ENCODE measurements at places on chromosomes 4 and X.
A peak's percentile ranks its signal among the peaks of the same experiment; 100 is the strongest.

GRCh38 chr4:76365636-76366035, 55.3 kb downstream of the CCDC158 start:
- no peak for DNase-seq
- H3K36me3 ChIP-seq = no peaks in the 10 kb centered on the region
- no peak overlapping the region for H3K27ac ChIP-seq

DNA sequence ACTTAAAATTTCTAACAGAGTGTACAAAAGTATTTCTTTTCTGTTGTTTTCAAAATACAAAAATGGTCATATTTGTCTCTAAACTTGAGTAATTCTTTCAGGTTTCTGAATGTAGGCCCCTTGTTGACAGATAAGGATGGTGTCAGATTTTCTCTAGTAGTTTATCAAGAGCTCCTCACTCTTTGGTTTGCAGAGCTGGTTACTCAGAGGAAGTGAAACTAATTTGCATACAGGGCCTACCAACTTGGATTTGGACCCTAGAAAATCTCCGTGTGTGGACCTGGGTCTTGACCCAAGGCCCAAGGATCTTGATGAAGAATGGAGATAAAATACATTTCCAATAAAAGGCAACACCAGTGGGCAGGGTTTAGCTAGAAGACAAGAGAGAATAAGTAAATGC, 433 bp upstream of the ADH6 start:
- peak overlapping the region; percentile 43 for H3K27ac ChIP-seq
- peaks cover 4% of the 10 kb centered on the region for H3K36me3 ChIP-seq
- H3K27me3 ChIP-seq = no peaks in the 10 kb centered on the region
- peaks cover 20% of the 10 kb centered on the region for H3K4me1 ChIP-seq
- H3K4me3 ChIP-seq = no peak overlapping the region

- no peaks in the 10 kb centered on the region for H3K27me3 ChIP-seq
- no peaks in the 10 kb centered on the region for H3K36me3 ChIP-seq
- H3K27ac ChIP-seq = no peak overlapping the region
- no peak overlapping the region for H3K4me3 ChIP-seq
- no peak for DNase-seq
- H3K4me1 ChIP-seq = no peaks in the 10 kb centered on the region
Measured at GRCh38 chr4:161767116-161767515, 396.7 kb downstream of the FSTL5 start.

GRCh38 chr4:174554231-174554728, 32.0 kb upstream of the HPGD start:
- no peaks in the 10 kb centered on the region for H3K4me1 ChIP-seq

DNA sequence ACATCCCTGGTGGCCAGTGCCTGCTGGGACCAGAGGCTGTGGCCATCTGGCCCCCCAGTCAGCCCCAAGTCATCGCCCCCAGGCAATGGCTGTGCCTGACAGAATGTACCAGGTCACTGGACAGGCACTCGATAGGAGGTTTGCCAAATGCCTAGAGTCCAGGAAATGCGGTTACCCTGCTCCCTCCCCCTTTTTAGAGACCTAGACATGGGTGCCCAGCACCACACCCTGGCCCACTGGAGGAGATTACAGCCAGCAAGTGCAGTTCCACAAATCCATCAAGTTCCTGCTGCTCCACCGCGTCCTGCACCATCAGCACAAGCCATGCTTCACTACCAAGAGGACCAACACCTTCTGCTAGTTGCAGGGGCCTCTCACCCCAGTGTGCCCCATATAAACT, 16.2 kb upstream of the ZFX start:
- DNase-seq = no peak
- H3K4me1 ChIP-seq = no peaks in the 10 kb centered on the region
- no peak overlapping the region for H3K27ac ChIP-seq
- H3K27me3 ChIP-seq = no peaks in the 10 kb centered on the region
- no peak overlapping the region for H3K4me3 ChIP-seq
- H3K36me3 ChIP-seq = no peaks in the 10 kb centered on the region

- no peak for DNase-seq
- H3K36me3 ChIP-seq = no peaks in the 10 kb centered on the region
- H3K27ac ChIP-seq = no peak overlapping the region
- no peak overlapping the region for H3K4me3 ChIP-seq
Measured at GRCh38 chrX:99091459-99091858, 1318.6 kb downstream of the PCDH19 start.

DNA sequence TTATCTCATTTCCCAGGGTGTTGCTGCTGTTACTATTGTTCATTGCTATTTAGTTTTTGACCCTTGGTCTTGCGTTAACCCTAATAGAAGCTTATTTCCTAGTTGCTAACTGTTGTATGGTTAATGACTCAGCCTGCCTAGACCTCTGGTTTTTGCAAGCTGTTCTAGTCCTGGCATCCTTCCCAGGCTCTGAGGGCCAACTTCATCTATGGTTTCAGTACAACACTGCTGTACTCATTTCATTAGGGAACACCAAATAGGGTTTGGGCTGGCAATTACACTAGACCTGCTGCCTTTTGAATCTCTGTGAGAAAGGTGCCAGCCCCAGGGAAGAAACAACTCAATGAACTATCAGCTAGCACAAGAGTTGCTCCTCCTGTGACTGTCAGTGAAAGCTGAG, 59.6 kb downstream of the DCX start:
- no peaks in the 10 kb centered on the region for H3K27me3 ChIP-seq
- no peak for DNase-seq
- no peak overlapping the region for H3K4me3 ChIP-seq
- no peak overlapping the region for H3K27ac ChIP-seq

- no peaks in the 10 kb centered on the region for H3K27me3 ChIP-seq
- H3K4me1 ChIP-seq = no peaks in the 10 kb centered on the region
- H3K4me3 ChIP-seq = no peak overlapping the region
- no peaks in the 10 kb centered on the region for H3K36me3 ChIP-seq
Measured at GRCh38 chr4:24668956-24669355, 84.6 kb upstream of the DHX15 start.

DNA sequence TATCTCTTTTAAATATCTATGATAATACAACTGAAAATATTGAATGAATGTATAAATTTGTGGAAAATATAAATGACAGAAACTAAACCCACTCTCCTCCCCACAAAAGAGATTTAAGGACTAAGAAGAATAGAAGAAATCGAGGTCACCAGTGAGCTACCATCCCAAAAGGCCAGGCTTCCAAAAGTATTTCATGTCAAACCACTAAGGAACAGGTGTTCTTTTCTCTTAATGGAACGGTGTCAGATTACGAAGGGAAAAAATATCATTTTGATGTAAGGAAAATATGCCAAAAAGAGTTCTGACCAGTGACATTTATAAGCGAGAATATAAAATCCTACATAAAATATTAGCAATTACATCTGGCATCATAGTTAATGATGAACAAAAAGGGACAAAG, 13.6 kb upstream of the TCEAL4 start:
- no peak overlapping the region for H3K27ac ChIP-seq
- H3K4me3 ChIP-seq = no peak overlapping the region
- no peaks in the 10 kb centered on the region for H3K36me3 ChIP-seq
- H3K27me3 ChIP-seq = no peaks in the 10 kb centered on the region
- H3K4me1 ChIP-seq = no peaks in the 10 kb centered on the region
- no peak for DNase-seq

GRCh38 chrX:37627602-37628001, 56.1 kb downstream of the LANCL3 start:
- no peak for DNase-seq
- no peaks in the 10 kb centered on the region for H3K36me3 ChIP-seq
- peak overlapping the region; percentile 78 for H3K27ac ChIP-seq
- H3K4me3 ChIP-seq = no peak overlapping the region
- H3K27me3 ChIP-seq = no peaks in the 10 kb centered on the region

DNA sequence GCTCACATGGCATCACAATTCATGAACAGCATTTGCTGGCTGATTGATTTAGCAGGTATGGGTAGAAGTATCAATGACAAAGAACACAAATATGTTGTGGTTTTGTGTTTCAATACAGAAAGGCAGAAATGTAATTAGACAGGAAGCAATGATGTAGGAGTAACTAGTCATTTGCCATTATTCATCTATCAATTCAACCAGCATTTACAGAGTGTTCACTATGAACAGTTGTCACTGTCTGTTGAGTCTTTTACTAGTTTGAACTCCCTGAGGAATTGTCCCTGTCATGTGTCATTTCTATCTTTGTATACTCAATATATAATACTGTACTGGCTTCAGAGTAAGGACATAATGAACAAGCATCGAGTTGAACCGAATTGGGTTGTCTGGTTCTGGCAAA, 51.5 kb upstream of the ARHGAP24 start:
- H3K27ac ChIP-seq = no peak overlapping the region
- H3K36me3 ChIP-seq = no peaks in the 10 kb centered on the region
- DNase-seq = no peak
- H3K4me1 ChIP-seq = no peaks in the 10 kb centered on the region
- H3K4me3 ChIP-seq = no peak overlapping the region

- H3K4me3 ChIP-seq = peak overlapping the region; percentile 95
- DNase-seq = peak; percentile 74
- no peaks in the 10 kb centered on the region for H3K27me3 ChIP-seq
- peaks cover 38% of the 10 kb centered on the region for H3K4me1 ChIP-seq
- peak overlapping the region; percentile 98 for H3K27ac ChIP-seq
Measured at GRCh38 chr4:110196871-110197528, 1.4 kb downstream of the ELOVL6 start.

GRCh38 chr4:5043579-5043978, 7.7 kb upstream of the STK32B start:
- no peaks in the 10 kb centered on the region for H3K4me1 ChIP-seq
- H3K27me3 ChIP-seq = no peaks in the 10 kb centered on the region
- no peak overlapping the region for H3K27ac ChIP-seq
- DNase-seq = peak; percentile 16
- H3K36me3 ChIP-seq = no peaks in the 10 kb centered on the region

GRCh38 chr4:70571772-70572171, 20.3 kb upstream of the AMBN start:
- H3K36me3 ChIP-seq = no peaks in the 10 kb centered on the region
- no peak overlapping the region for H3K4me3 ChIP-seq
- DNase-seq = no peak
- H3K4me1 ChIP-seq = no peaks in the 10 kb centered on the region

- H3K36me3 ChIP-seq = no peaks in the 10 kb centered on the region
- no peak overlapping the region for H3K27ac ChIP-seq
- H3K4me1 ChIP-seq = peaks cover 4% of the 10 kb centered on the region
Measured at GRCh38 chr4:71713611-71714203, 70.2 kb downstream of the GC start.

- no peaks in the 10 kb centered on the region for H3K27me3 ChIP-seq
- H3K4me1 ChIP-seq = peaks cover 3% of the 10 kb centered on the region
- DNase-seq = no peak
- H3K27ac ChIP-seq = no peak overlapping the region
- no peak overlapping the region for H3K4me3 ChIP-seq
Measured at GRCh38 chr4:151013944-151014343, 1.1 kb downstream of the LRBA start.

GRCh38 chr4:154004016-154004415, 215.1 kb upstream of the SFRP2 start:
- H3K27me3 ChIP-seq = no peaks in the 10 kb centered on the region
- no peaks in the 10 kb centered on the region for H3K4me1 ChIP-seq
- H3K36me3 ChIP-seq = no peaks in the 10 kb centered on the region
- H3K4me3 ChIP-seq = no peak overlapping the region

DNA sequence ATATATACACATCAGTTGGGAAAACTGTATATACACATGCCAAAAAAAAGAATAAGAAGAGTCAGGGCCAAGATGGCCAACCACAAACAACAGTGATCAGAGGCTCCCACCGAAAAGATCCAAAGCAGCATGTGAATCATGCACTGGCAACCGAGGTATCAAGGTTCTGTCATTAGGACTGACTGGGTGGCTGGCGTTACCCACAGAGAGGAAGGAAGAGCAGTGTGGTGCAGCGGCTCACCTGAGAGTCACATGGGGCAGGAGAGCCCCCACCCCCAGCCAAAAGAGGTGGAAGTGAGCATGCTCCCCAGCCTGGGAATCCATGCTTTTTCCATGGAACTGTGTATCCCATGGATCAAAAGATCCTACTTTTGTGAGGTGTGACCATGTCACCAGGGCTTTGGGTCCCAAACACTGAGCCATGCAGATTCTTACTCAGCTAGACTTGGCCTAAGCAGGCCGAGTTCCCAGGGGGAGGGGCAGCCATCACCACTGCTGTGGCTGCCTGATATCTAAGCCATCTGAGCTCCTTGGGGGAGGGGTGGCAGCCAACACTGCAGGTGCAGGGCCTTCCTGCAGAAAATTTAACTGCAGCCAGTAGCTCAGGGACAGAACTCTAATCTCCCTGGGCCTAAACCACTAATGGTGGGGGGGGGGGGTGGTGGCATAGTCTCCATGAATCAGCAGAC, 52.8 kb downstream of the P2RY10 start:
- H3K27me3 ChIP-seq = no peaks in the 10 kb centered on the region
- no peak for DNase-seq
- no peak overlapping the region for H3K27ac ChIP-seq
- H3K4me1 ChIP-seq = no peaks in the 10 kb centered on the region

DNA sequence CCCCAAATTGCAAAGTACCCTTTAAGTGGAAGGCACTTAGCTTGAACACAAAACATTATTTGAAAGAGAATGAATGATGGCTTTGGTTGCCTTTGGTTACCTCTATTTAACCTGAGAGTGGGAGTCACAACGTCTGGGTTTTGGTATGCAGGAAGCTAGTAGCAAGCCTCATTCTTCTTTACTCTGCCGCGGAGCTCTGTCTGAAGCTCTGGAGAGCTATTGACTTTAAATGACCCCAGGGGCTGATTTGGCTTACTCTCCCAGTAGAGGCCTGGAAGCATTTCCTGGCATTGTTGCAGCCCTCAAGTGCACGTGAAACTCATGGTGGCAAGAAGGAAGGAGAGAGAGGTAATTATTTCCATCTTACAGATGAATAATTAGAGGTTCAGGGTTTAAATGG, 81.8 kb upstream of the MAGEA4 start:
- no peaks in the 10 kb centered on the region for H3K27me3 ChIP-seq
- H3K36me3 ChIP-seq = no peaks in the 10 kb centered on the region
- H3K4me3 ChIP-seq = no peak overlapping the region
- no peaks in the 10 kb centered on the region for H3K4me1 ChIP-seq

DNA sequence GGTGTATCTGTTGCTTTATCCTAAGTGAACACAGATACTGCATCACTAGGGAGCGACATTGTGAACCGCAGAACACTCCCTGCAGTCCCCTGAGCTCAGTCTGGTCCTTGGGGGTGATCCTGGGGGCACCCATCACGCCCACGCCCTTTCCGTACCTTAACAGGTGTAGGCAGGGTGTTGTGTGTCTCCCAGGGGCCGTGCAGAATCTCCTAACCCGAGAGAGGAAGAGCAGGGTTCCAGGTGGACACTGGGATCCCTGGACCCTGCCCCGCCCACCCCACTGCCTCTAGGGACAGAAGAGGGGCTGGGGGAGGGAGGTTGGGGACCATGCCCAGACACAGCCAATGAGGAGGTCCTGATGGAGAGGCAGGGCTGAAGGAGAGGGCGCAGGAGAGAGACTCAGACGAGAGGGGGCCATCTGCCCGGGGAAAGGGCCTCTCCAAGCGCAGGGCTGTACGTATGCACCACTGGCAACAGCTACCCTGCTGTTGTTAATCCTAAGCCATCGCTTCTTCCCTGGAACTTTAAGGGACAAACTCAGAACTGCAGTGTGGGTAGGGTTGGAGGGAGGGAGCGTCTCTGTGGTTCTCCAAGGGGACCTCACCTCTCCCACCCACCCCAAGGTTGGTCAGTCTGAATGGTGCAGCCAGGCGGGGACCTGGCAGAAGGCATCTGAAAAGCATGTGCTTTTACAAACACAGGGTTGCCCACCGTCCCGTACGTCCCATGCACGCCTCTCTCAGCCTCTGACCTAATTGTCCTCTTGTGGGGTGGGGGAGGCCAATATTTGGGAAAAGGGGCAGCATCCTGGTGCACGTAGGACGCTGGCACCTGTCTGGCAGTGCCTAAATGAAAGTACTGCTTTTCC, 2.5 kb downstream of the P2RY8 start:
- no peak overlapping the region for H3K4me3 ChIP-seq
- H3K4me1 ChIP-seq = no peaks in the 10 kb centered on the region
- H3K36me3 ChIP-seq = no peaks in the 10 kb centered on the region
- DNase-seq = no peak
- no peaks in the 10 kb centered on the region for H3K27me3 ChIP-seq
- H3K27ac ChIP-seq = no peak overlapping the region

Measured in liver (tissue), 10 donors.